ENCODE measurements at places on chromosomes 13 and 19.

DNA sequence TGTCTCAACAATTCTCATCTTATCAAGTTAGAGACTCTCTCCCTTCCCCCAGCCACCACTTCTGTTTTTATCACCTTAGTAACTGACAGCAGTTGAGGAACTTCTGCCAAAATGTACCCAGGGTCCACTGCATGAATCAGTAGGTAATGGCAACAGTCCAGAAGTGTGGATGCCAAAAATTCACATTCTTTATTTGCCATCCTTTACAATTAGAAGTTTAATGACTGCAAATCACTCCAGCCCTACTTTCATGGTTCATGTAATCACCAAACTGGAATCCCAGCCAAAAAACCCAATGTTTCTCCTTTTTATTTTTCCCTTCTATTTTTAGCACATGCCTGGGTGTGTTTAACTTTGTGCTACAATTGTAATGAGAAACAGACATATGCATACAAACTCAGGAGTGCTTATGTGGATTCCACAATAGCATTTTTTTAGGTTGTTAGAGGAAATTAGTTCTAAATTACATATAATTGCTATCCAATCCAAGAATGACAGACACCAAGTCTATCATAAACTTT lies 243.5 kb downstream of the RGCC start:
- no peak for DNase-seq

DNA sequence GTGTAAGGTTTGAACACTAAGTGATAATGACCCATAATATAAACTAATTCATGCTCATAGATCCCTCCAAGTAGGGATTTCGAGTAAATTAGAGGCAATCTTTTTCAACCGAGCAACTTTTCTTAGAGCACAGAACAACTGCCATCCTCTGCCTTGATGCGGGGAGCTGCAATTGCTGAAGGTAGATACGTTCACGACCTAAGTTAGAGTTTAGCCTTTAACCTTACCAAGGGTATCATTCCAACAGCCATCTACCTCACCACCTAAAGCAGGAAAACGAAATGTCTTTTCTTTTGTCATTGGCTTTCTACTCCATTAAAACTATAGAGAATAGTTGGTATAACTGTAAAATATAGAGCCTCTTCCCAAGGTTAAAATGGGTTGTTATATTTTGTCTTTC lies 42.2 kb upstream of the NBEA start:
- DNase-seq = no peak

DNA sequence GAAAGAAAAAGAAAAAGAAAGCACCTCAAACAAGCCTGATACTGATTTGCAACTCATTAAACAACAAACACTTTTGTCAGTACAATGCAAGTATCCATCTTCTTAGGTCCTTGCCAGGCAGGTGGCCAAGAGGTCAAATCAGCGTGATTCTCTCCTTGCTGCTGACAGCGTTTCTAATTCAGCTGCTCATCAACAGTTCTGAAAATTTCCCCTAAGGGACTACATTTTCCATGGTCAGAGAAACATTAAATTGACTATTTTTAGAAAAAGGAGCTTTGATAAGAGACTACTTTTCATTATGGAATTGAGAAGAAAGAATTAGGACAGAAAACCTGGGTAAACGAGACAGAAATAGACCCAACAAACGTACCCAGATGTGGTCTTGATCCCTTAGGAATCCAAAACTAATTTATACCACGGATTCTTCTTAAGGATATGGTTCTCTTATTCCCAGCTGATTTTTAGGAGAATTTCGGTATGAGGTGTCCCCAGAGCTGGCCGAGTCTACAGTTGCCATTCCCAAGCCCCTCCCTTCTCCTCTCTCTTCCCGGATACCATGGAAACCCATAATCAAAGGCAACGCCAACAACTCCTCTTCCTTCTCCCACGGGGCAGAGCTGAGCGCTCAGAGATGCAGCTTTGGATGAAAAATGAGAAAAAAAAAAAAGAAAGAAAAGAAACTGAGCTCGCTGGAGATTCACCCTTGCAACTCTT lies 29.5 kb upstream of the CEBPG start:
- no peak for DNase-seq

DNA sequence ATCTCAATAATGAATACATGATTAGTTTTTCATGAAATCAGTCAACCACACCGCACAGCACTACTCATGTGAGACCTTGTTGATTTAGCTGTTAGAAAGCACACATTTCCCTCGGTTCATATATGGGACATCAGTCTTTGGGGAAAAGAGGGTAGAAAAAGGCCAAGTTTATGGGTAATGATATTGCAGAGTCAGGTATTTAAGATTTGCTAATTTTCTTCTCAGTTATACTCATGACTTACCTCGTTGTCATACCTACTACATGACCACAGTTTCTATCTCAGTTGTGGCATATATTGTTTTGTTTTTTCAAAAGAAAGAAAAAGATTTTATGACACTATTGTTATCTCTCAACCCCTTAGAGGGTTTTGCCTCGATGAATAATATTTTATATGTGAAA lies 165.6 kb downstream of the POU4F1 start:
- no peak for DNase-seq

DNA sequence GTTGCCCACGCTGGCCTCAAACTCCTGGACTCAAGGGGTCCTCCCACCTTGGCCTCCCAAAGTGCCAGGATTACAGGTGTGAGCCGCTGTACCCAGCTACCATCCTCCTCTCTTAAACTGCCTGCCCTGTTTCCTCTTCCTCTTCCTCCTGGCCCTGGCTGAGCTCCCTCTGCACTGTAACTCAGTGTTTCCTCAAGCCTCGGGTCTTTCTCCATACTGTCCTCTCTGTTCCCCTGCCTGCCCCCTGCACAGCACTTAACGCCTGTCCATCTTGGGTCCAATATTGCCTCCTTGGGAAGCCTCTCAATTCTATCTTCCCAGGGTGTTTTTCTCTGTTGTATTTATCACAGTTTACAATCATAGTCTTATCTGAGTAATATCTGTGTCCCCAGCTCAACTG lies 6.1 kb downstream of the LIPE start:
- no peak for DNase-seq

GRCh38 chr19:16876904-16877361 lies 11.9 kb upstream of the F2RL3 start:
- no peak for DNase-seq

DNA sequence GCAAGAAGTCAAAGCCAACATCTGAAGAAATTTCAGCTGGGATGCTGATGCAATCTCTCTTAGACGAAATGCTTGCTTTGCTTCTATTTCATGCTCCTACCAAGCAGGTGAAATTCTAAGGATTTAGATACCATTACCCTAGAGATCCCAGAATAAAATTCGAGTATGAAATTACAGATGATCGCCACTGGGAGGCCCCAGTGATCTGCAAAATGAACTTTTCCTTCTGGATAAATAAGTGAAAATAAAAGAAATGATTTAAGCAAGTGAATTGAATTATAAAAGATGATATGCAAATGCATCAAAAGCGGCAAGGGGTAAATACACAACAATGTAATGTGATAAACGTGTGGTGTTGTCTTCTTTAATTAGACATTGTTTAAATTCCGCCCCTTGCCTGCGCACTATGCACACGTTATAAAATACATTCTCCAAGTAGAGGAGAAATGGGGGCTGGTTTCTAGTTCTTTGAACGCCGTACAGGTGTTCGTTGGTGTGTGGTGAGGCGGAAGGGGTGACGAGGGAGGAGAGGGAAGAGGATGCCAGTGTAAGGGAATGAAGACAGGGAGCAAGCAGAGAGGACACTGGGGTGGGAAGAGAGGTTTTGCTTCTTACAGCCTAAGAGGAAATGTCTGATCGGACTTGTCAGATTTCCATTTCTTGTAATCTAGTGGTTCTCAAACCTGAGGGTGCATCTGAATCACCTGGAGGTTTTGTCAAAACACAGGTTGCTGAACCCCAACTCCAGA lies 58.0 kb downstream of the ERCC5 start:
- no peak for DNase-seq

- no peak for DNase-seq
These were observed 885 bp downstream of the MLNR start for GRCh38 chr13:49220856-49221589.

- DNase-seq = no peak
These were observed 55.6 kb upstream of the PEG3 start for GRCh38 chr19:56896095-56896494.

All from tibial nerve (tissue), 4 donors.